Frontal cortex (tissue), 4 donors: ENCODE measurements at places on chromosomes 5 and 9.

- no peak for DNase-seq
Observed at GRCh38 chr5:51172903-51173626, 210.2 kb upstream of the ISL1 start.

DNA sequence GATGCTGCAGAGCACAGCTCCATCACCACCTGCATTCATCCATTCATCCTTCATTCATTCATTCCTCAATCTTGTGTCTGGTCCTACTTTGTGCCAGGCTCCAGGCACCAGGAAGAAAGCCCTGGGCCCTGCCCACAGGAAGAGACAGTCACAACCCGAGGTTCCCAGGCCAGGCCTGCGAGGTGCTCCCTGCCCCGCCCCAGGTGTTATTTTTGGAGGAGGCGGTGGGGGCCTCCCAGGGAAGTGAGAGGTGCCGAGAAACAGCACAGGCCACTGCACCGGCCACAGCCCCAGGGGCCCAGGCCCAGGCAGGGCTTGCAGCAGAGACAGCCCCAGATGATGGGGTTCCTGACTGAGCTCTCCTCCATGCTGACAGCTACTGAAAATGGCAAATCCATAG, 33.4 kb downstream of the VAV2 start:
- DNase-seq: no peak

GRCh38 chr5:35644543-35644942, 26.9 kb downstream of the SPEF2 start:
- no peak for DNase-seq

- DNase-seq: no peak
Observed at GRCh38 chr9:72039532-72039931, 20.9 kb downstream of the C9orf57 start.

DNA sequence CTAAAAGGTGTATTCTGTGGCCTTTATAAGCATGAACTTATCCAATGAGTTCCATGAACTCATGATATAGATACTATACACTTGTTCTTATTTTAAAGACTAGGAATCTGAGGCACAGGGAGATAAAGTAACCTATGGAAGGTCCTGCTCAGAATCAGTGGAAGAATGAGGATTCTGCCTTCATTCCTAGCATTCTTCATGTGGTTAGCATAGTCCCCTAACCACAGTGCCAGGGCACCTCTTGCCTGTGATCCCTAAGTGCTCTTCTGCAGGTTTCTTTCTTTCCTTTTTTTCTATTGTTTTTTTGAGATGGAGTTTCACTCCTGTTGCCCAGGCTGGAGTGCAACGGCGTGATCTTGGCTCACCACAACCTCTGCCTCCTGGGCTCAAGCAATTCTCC, 174.1 kb downstream of the C9orf152 start:
- DNase-seq: no peak

GRCh38 chr5:36482812-36483211, 123.6 kb upstream of the SLC1A3 start:
- no peak for DNase-seq

DNA sequence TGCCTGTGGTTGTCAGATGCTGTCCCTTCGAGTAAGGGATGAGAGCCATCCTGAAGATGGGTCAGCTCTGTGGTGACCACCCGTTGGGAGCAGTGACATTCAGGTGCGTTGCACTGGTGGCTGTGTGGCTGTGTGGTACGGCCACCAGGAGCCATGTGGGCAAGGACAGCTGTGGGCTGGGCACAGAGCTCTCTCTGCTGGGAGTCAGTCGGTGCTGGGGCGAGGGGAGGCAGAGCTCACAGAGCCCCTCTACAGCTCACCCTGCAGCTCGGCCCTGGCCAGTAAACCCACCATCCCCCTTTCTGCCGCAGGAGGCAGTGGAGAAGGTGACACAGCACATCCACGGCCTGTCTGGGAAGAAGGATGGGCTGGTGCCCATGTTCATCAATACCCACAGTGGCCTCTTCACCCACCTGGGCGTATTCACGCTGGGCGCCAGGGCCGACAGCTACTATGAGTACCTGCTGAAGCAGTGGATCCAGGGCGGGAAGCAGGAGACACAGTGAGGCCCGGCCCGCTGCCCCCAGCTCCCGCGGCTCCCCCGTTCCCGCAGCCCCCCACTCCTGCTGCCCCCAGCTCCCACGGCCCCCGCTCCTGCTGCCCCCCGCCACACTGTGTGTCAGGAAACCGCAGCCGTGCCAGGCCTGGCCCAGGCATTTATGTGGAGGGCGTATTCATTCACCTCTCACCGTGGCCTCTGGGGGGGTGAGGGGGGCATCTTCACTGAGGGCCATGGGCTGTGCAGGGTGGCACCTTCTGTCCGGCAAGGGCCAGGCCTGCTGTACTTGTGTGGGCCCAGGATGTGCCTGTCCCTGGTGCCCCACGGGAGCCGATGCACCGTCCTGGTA, 8.5 kb downstream of the DPP7 start:
- no peak for DNase-seq

DNA sequence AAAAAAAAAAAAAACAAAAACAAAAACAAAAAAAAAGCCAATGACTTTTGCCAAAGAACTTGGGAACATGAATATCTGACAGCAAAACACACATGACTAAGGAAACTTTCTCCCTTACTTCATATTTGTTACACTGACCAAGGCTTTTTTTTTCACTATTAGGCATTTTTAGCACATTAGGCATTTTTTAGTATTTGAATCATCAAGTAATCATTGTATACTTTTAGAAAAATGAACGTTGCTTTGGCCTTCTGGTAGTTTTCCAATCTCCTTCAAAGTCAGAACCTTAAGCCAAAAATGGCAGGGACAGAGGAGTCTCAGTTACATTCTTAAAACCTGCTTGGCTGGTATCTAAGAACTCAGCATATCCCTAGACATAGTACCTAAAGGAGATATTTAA, 19.3 kb downstream of the NREP start:
- no peak for DNase-seq

GRCh38 chr5:84239494-84239893, 145.2 kb downstream of the EDIL3 start:
- DNase-seq: no peak

DNA sequence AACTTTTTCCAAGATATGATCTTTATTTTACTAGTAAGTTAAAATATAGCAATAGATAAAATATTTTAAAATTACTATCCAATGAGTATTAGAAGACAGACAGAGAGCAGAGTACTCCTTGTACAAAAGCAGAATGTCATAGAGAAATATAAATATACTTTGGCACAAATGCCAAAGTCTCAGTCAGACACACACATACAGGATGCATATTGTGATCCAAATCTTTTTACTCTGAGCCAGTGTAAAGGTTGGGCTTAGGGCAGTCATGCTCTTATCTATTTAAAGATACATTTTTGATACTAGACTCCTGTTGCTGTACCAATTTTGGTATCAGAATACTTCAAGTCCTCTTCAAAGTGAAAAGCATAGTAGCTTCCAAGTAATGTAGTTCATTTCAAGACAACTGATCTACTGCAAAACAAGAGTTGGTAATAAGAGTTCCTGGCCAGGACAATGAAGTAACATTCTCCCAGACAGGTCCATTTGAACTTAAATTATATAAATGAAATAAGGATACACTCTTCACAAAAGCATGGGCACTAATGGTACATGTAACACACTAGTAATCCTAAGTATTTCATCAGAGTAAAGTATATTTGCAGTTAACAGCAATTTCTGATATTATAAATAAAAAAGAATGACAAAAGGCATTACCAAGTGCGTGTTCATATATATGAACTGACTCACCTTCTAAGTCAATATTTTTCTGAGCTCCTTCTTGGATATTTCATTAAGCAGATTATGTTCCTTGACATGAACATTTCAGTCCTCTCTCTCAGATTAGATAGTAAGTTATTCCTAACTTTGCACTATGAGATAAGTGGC, 10.5 kb downstream of the PFDN1 start:
- no peak for DNase-seq
